ENCODE measurements at places on chromosomes 2 and 18.
A peak's percentile ranks its signal among the peaks of the same experiment; 100 is the strongest.

GRCh38 chr2:50443868-50444630, 587.9 kb downstream of the NRXN1 start:
- DNase-seq: peak; percentile 33

GRCh38 chr2:70965506-70965905, 12.9 kb upstream of the ANKRD53 start:
- DNase-seq: no peak

GRCh38 chr2:102591491-102592045, 27.8 kb upstream of the SLC9A2 start:
- DNase-seq: no peak

GRCh38 chr2:238900511-238900910, 52.6 kb downstream of the TWIST2 start:
- no peak for DNase-seq

GRCh38 chr2:241120440-241120839, 18.4 kb upstream of the MTERF4 start:
- DNase-seq: no peak

GRCh38 chr2:1518331-1518803, 105.1 kb downstream of the TPO start:
- DNase-seq: no peak

GRCh38 chr2:7567646-7568045, 650.4 kb downstream of the RNF144A start:
- DNase-seq: no peak

GRCh38 chr2:195656161-195656858, 716 bp upstream of the SLC39A10 start:
- DNase-seq: no peak

GRCh38 chr2:138997856-138998517, 217.8 kb upstream of the NXPH2 start:
- no peak for DNase-seq

DNA sequence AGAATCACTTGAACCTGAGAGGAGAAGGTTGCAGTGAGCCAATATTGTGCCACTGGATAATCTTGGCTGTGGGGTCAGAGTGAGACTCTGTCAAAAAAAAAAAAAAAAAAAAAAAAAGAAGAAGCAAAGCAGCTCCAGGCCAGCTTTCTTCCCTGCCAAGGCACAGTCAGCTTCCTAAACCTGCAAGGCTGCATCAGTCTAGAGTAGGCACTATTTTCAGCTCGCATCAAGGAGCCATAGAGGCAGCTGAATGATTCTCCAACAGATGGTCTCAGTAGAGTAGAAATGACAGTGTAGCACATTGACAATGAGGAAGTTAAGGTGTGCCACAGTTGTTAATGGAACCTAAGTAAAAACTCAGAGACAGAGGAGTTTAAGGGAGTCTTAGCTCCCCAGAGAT, 35.6 kb downstream of the BMP10 start:
- no peak for DNase-seq

GRCh38 chr2:39128919-39129391, 8.1 kb upstream of the SOS1 start:
- DNase-seq: no peak

DNA sequence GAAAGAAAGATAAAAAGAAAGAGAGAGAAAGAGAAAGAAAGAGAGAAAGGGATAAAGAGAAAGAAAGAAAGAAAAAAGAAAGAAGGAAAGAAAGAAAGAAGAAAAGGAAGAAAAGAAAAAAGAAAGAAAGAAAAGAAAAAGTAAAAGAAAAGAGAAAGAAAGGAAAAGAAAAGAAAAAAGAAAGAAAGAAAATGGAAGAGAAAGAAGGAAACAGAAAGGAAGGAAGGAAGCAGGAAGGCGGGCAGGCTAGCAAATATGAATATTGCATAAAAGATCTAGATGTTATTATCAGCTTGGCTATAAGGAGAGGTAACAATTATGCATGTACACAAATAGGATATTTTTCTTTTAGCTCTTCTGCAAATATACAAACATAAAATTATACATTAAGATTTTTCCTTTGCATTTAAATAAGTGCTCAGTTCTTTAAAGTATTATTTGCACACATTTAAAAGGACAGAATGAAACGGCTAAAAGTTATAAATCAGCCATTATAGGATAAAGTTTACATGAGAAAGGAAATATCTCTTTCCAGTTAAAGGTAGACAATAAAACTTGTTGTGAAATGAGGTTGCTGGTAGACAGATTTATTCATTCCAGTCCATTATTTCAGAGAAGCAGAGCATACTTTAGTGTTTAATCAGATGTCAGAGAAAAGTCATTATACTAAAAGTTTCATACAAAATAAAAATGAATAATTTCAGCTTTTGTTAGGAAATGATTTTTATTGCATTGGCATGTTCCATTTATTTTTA, 511.4 kb downstream of the KCNJ3 start:
- DNase-seq: no peak

GRCh38 chr18:79607361-79607952, 72.1 kb upstream of the CTDP1 start:
- no peak for DNase-seq

DNA sequence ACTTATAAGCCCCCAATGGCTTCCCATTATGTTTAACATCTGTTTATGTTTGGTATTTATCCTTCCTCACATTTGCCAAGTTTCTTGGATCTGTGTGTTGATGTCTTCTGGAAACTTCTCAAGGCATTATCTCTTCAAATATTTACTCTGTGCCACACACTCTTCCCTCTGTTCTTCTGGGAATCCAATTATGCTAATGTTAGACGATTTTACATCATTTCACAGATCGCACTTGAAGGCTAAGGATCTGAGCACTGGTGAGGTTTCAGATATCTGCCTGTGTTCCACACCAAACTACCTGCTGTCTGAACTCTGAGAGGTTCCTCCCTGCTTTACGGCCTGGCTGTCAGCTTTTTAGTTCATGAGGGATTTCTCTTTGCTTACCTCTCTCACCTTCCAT, 10.1 kb downstream of the AOX1 start:
- DNase-seq: no peak

- DNase-seq: no peak
These were observed 14.7 kb upstream of the CLIP4 start for GRCh38 chr2:29100564-29100963.

- no peak for DNase-seq
These were observed 11.9 kb upstream of the KIDINS220 start for GRCh38 chr2:8849327-8849726.

- DNase-seq: no peak
These were observed 121.5 kb upstream of the CREB1 start for GRCh38 chr2:207408086-207408794.

DNA sequence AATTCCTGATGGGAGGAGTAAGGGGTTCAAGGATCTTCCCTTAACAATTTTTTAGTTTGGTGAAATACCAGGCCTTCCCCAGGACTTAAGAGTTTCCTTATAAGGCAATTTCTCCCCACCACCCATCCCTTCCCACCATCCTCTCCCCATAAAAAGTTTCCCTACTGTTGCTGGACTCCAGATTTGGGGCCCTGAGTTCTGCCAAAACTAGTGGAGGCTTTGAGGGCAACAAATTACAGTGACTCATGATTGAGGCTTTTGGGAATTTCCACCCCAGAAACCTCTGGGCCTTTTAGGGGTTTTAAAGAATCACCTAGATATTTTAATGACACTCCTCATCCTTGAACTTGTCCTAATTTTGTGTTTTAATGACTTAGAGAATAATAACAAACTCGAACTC, 14.3 kb upstream of the EN1 start:
- no peak for DNase-seq

- no peak for DNase-seq
These were observed 4.1 kb upstream of the LOXHD1 start for GRCh38 chr18:46660957-46661749.
